KBM-7 (cell line): ENCODE measurements at places on chromosomes 7 and 10.

DNA sequence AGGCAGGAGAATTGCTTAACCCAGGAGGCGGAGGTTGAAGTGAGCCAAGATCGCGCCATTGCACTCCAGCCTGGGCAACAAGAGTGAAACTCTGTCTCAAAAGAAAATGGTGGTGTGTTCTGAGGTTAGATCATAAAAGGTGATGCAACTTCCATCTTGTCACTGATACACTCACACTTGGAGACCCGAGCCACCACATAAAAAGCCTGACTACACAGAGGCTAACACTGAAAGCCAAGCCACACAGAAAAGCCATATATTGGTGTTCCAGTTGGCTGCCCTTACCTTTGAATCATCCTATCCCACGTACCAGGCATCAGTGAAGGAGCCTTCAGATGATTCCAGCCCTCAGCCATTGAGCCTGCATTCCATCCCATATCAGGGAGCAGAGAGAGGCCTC, 4.0 kb downstream of the MORN4 start:
- no peak for DNase-seq

DNA sequence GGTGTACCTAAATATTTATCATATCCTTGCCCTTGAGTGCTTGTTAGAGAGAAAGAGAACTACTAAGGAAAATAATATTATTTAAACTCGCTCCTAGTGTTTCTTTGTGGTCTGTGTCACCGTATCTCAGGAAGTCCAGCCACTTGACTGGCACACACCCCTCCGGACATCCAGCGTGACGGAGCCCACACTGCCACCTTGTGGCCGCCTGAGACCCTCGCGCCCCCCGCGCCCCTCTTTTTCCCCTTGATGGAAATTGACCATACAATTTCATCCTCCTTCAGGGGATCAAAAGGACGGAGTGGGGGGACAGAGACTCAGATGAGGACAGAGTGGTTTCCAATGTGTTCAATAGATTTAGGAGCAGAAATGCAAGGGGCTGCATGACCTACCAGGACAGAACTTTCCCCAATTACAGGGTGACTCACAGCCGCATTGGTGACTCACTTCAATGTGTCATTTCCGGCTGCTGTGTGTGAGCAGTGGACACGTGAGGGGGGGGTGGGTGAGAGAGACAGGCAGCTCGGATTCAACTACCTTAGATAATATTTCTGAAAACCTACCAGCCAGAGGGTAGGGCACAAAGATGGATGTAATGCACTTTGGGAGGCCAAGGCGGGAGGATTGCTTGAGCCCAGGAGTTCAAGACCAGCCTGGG, 11.4 kb downstream of the SERPINE1 start:
- peak; percentile 90 for DNase-seq

DNA sequence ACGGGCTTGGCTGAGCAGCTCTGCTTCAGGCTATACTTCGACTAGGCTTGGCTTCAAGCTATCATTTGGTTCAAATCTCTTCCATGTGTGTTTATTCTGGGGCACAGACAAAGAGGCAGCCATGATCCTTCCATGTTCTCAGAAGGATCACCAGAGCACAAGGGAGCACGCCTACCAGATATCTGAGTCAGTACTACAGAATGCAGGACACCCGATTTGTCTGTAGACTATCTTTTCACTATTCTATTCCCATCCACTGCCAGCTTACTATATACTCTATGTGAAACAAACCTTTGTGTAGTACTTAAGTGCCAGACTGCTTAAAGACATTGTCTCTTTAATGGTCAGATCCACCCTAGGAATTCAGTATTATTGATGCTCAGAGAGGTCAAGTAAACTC, 35.1 kb downstream of the CH25H start:
- no peak for DNase-seq

GRCh38 chr10:52563360-52563759, 209.2 kb downstream of the MBL2 start:
- no peak for DNase-seq

GRCh38 chr7:13055732-13056368, 368.4 kb downstream of the ARL4A start:
- DNase-seq: peak; percentile 66

DNA sequence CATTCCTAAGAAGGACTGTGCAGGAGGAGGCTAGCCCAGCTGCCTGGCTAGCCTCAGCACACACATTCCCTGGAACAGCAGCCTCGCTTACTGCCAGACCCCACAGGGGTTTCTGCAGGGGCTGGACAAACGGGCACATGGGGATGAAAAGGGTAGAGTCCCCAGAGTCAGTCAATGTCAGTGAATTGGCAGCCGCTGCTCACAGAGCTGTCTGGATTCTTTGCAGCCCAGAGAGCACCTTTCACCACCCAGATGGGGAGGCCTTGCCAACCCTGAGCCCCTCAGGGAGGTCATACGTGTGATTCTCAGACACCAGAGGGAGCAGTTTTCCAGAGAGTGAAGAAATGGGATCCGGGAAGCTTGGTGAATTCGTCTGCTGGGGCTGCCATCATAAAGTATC, 143.3 kb downstream of the KCNMA1 start:
- no peak for DNase-seq

- no peak for DNase-seq
Measured at GRCh38 chr10:133009218-133009950, 67.0 kb upstream of the CFAP46 start.

DNA sequence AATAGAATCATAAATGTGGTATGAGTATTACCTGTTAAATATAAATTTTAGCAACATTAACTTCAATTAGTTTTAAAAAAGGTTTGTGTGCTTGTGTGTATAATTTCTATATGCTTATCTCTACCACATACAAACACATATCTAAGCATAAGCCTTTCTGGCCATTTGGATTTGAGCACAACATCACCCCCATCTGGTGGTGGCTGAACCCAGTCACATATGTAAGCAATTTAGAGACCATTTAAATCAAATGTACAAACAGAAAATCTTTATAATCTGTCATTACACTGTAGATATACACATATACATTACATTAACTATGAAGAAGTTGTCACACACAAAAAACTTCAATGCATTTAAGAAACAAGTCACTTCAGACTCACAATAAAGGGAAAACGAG, 31.7 kb downstream of the GPR22 start:
- DNase-seq: peak; percentile 47

- DNase-seq: no peak
Measured at GRCh38 chr7:1355568-1356340, 103.5 kb downstream of the MICALL2 start.

- DNase-seq: no peak
Measured at GRCh38 chr7:50798126-50798525, 15.4 kb upstream of the GRB10 start.

GRCh38 chr10:70114902-70115301, 17.7 kb downstream of the AIFM2 start:
- DNase-seq: no peak

- DNase-seq: no peak
Measured at GRCh38 chr10:49220031-49220430, 31.8 kb upstream of the TMEM273 start.

- DNase-seq: no peak
Measured at GRCh38 chr7:128231021-128231420, 10.1 kb upstream of the LEP start.
